NCI-H2081 (cell line): ENCODE measurements at places on chromosomes 7 and 10.

DNA sequence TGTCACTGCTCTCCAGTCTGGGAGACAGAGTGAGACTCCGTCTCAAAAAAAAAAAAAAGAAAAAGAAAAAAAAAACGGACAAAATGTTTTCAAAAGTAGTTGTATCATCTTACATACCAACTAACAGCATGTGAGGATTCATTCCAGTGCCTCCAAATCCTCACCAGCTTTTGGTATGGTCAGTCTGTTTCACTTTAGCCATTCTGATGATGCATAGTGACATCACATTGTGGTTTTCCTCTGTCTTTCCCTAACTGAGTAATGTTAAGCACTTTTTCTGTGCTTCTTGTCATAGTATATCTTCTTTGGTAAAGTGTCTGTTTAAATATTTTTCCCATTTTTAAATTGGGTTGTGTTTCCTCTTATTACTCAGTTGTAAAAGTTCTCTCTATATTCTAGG is 251.4 kb upstream of the CTBP2 start:
- no peak for DNase-seq

- DNase-seq: no peak
These were observed 61.4 kb upstream of the STEAP1B start for GRCh38 chr7:22561321-22561811.

- no peak for DNase-seq
These were observed 180.3 kb downstream of the ELFN1 start for GRCh38 chr7:1850111-1850975.

- DNase-seq: no peak
These were observed 39.6 kb upstream of the EN2 start for GRCh38 chr7:155418304-155418703.

GRCh38 chr7:30556840-30557239 is 37.8 kb upstream of the GARS1 start:
- DNase-seq: peak; percentile 97

DNA sequence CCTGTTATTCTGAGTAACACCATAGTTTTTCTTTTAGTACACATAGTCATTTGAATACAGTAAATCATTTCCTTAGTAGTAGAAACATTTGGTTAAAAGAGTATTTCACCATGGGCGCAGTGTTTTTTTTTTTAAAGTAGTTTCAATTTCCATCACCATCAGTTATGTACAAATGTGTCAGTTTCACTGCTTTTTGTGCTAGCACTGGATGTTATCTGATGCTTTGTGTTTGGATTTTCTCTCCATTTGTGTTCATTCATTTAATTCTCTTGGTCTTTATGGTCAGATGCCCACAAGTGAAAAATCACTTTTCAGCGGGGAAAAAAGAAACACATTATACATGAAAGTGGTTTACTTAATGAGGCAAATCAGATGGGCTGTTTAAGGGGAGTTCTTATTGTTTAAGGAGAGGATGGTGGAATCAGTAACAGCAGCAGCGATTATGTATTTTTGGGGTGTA is 16.0 kb upstream of the HK1 start:
- DNase-seq: no peak

DNA sequence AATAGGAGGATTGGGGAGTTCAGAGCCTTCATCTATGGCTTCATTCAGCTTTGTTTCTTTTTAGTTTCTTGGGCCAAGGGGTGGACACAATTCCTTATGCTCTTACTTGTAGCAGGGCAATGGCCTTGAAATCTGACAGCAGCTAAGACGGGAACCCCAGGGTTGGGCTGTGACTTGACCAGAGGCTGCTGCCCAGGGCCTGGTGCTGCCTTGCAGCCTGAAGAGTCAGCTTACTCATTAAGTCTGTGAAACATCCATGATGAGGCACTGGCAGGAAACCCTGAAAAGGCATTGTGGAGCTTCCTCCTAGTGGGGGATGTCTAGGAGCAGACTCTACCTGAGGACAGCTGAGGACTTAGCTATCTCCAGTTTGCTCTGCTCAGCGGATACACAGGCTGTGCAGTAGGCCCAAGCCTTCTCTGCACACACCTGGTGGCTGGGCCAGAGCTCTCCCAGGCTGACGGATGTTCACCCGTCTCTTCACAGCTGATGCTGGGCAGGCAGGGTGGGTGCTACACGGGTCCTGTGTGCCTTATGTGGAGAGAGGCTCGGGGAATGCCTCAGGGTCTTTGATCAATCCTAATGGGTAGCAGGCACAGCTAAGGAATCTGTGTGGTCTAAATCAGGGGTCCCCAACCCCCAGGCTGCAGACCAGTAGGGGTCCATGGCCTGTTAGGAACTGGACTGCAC is 17.8 kb downstream of the CXCL12 start:
- DNase-seq: no peak

GRCh38 chr10:98384531-98385133 is 30.4 kb downstream of the PYROXD2 start:
- DNase-seq: no peak

GRCh38 chr7:1123715-1124114 is 35.8 kb downstream of the GPER1 start:
- no peak for DNase-seq
